ENCODE measurements at places on chromosomes 1 and 21.

DNA sequence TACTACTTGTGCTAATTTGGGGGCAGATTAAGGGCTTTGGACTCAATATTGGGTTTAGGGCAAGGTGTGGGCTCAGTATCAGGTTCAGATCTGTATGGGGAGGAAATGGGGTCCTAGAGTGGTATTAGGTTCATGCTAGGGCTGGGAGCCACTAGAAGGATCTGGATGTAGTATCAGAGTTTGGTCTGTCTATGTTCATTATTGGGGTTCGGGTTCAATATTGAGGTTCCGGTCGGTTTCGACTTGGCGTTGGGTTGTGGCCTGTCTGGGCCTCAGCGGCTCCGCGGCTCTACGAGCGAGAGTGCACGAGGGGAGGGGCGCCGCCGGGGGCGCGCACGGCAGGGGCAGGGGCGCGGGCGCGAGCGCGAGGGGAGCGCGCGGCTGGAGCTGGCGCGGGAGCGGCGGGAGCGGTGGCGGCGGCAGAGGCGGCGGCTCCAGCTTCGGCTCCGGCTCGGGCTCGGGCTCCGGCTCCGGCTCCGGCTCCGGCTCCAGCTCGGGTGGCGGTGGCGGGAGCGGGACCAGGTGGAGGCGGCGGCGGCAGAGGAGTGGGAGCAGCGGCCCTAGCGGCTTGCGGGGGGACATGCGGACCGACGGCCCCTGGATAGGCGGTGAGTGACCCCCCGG, at the start of gene PTPRF:
Gene PTPRF, plus strand, starts transcription at position 401 of the 624 bp plus-strand sequence. CDS start 14,193 bp downstream, outside the sequence.
- DNase-seq = peak; percentile 35

- no peak for DNase-seq
Observed at GRCh38 chr1:52119301-52120079, 22.4 kb upstream of the ZFYVE9 start.

DNA sequence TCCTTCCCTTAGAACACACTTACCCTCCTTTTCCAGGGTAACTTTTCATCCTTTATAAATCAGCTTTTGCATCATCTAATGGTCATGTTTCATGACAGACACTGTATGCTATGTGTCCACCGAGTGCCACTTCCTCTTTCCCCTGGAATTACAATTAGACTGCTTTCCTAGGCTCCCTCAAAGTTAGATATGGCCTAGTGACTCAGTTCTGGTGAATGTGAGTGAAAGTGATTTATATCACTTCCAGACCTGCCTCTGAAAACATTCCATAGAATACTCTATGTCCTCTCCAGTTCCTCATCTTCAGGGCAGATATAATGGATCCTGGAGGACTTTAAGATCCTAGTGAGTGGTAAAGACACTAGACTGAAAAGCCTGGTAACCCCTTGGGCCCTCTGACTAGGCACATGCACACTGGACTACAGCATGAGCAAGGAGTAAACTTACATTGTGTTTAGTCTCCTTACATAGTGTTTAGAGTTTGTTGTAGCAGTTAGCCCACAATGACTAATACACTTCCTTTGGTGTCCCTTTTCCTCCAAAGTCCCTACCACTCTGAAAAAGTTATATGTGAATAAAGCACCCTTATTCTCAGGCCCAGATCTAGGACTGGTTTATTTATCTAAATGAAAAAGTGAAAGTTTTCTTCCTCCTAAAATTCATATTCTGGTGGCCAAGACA, 59.3 kb downstream of the GPR88 start:
- peak; percentile 76 for DNase-seq

GRCh38 chr21:33618407-33618806, 23.1 kb downstream of the CRYZL1 start:
- no peak for DNase-seq

GRCh38 chr1:174090471-174090870, 68.3 kb upstream of the RC3H1 start:
- DNase-seq = no peak

- no peak for DNase-seq
Observed at GRCh38 chr21:42539931-42540343, 26.3 kb downstream of the SLC37A1 start.

- no peak for DNase-seq
Observed at GRCh38 chr1:93111065-93111464, 32.0 kb downstream of the MTF2 start.

DNA sequence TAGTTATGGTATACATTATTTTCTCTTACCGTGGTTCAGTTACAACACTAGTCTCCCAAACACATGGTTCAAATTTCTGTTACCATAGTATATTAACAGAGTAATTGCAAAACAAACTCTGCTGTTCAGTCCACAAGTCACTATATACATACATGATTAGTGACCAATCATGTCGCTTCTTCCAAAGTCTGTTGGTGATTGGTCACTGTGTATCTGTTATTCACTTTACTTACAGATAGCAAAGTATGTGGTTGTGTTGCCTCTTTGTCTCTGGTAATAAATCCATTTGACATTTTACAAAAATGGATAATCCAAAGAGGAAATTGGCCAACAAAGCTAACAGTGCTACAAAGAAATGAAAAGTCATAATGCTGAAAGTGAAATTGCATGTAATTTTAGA, 107.2 kb downstream of the RABGAP1L start:
- DNase-seq = no peak

DNA sequence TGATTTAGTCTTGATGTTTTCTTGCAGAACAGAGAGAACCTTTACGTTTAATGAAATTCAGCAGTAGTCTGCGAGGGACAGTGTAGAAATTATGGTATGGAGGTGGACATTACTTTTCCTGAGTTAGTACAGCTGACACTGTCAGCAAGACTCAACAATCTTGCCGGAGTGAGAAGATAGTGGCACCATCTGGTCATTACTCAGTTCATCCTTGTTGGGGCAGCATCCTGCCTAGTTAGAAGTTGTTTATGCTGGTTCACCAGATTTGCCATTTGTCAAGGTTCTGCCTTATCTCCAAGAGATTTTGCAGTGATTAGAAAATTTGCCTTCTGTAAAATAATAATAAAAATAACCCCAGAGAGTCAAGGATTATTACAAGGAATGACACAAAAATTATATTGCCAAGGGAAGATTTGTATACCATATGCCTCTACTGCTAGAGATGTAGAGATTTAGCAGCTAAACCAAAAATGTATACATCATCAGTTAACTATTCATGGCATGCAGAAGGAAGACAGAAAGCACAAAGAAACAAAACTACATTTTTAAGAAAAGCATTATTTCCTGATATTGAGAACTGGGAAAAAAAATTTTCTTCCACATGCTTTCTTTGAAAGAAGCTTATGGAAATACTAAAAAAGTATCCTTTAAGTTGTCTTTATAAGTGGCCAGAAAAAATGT, 1967.4 kb downstream of the NCAM2 start:
- DNase-seq = peak; percentile 1

DNA sequence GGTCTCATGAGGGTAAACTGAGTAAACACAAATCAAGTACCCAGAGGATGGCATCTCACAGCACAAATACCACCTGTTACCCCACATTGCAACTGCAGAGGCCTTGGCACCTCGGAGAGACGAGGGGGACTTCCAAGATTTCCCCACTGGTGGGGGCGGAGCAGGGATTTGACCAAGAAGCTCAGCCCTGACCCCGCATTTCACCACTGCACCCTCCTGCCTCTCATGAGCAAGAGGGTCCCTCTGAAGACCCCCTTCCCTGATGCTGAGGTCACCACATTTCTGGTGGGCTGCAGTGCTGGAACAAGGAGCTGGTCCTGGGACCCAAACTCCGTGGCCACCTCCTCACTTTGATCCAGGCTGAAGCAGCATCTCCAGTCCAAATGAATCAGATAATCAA, 342.4 kb downstream of the NPHP4 start:
- no peak for DNase-seq

- no peak for DNase-seq
Observed at GRCh38 chr21:44285138-44285992, at the start of gene AIRE. Gene AIRE, plus strand, starts transcription at chr21:44285876. Its CDS starts 131 bp downstream, at chr21:44286007.

DNA sequence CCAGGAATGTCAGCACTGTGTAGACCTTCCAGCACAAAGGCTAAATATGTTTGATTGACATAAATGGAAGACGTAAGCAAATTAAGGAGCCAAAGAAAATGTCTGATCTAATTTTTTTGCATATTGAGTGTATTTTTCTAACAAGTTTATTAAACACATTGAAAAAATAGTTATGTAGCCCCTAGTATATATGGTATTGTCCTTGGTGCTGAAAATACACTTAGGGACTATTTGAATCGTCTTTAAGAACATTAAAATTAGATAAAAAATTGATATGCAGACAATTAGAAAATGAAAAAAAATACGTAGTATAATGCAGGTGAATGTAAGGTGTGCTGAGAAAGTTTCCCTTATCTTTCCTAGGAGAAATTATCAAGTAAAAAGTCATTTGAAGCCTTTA, 337.0 kb downstream of the OMA1 start:
- no peak for DNase-seq

GRCh38 chr1:91706140-91706957, 179.6 kb downstream of the TGFBR3 start:
- no peak for DNase-seq

DNA sequence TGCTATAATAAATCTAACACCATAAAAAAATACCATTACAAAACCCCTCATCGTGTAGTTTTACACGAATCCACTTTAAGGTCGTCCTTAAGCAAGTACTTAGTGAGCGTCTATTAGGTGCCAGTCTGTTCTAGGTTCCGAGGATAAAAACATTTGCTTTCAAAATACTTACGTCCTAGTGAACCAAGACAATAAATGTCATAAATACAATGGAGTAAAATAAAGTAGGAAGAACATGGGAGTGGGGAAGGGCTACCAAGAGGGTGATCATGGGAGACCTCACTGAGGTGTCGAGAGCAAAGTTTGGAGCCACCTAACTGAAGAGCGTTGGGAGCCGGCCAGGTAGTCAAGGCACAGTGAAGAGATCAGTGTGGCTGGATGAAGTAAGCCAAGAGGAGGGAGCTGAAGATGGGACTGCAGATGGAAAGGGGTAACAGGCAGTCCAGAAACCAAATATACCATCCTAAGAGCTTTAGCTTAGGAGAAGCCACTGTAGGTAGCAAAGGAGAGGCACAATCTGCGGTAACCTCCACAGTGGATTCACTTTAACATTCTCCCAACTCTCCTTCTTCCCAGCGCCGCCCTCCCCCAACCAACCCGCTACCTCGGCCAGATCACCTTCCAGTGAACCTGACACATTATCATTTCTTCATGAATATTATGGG, 684 bp downstream of the LTN1 start:
- no peak for DNase-seq

DNA sequence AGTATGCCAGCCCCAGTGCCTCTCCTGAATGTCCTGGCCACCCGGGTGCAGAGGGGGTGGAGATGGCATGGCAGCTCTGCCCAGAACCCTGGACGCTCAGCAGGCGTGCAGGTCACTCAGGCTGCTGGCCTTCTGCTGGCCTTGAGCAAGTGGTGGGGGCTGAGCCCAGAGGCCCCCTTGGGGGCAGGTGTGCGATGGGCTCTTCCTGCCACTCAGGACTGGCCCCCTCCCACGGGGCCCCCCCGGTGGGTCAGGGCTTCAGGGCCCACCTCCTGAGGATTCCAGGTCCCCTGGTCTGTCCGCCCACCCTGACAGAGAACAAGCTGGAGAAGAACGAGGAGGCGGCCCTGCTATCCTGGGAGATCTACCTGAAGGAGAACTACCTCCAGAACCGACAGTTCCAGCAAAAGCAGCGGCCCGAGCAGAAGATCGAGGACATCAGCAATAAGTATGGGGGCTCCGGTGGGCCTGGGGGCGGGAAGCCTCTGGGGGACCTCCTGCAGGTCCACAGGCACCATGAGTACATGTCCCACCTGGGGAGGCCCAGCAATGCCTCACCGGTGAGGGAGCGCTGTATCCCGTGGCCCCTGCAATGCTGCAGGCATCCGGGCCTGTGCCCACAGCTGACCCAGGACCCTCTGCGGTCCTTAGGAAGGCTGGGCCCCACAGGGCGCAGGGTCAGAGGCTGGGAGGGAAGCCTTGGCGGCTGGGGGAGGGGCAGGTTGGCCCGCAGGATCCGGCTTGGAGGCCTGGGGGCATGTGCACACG, 37.0 kb upstream of the LRRC3 start:
- no peak for DNase-seq

- DNase-seq = no peak
Observed at GRCh38 chr1:71717186-71717585, 565.2 kb downstream of the NEGR1 start.

DNA sequence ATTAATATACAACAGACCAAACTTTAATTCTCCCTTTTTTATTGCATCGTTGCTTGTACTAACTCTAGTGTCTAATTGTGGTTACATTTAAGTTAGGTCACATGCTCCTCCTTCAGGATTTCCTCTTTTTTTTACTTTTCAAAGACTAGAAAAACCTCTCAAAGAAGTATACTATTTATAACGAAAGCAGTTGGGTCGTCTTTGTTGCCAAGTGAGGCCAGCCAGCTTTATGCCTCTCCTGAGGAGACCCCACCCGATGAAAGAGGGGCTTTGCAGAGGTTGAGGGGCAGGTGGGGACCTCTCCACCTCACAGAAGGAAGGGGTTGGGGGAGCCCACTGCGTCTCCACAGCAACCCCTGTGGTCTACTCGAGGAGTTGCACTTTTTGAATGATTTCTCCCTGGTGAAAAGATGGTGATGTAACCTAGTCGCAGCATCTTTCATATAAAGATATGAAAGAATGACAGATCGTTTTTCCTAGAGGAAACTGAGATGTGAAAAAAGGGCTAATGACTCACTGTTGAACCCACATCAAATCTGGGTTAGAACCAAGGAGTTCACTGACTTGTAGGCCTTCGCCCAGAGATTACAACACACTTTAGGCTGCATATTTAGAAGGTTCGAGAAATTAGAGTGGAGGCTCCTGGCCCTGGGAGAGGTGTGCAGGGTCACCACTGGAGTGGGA, 6.4 kb downstream of the TGFB2 start:
- no peak for DNase-seq

DNA sequence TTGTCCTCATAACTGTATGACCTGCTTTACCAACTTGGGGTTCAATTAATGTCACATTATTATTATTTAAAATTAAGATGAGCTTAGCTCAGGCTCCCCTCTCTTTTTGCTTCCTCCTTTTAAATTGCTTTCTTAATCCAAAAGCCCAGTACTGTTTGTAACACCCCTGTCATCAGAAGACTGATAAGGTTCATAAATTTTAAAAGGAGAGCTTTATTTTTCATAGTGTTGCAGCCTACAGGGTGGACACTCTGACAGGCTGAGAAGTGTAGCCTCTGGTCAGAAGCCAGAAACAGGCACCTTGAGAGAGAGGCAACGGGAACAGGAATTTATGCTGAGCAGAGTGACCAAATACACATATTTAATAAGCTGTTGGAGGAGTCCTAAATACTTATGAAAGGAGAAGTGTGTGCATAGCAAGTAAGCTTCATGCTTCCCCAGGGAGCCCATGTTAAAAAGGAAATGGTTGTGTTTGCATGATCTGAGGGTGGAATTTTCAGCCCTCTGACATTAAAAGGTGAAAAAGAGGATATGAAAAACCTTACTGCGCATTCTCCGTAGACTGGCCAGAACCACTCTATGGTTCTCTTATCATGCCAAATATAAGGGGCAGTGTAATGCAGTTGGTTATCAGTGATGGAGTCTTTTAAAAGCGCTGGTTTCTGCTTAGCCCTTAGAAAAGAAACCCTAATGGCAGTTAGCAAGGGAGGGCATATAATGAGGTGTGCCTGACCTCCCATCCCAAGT, 30.5 kb upstream of the FGGY start:
- DNase-seq = no peak
